ENCODE measurements at places on chromosomes 16 and 17.
A peak's percentile ranks its signal among the peaks of the same experiment; 100 is the strongest.

GRCh38 chr17:60792250-60792898 lies 114.7 kb downstream of the BCAS3 start:
- no peak for DNase-seq

DNA sequence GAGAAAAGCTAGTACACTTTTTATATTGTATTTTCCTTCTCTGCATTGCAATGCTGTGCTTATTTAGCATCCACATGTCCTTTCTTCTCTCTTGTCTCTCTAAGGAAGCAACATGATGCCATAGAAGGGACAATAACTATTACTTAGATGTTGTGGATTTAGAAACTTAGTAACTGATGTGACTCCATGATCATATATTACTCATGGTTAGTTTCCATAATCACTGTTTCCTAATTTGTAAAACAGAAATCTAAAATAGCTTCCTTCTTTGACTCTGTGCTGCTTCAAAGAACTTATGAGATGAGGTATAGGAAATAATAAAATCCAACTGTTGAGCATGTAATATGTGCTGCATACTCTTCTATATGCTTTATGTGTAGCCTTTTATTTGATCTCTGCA lies 6.6 kb upstream of the ABCA5 start:
- DNase-seq = no peak

DNA sequence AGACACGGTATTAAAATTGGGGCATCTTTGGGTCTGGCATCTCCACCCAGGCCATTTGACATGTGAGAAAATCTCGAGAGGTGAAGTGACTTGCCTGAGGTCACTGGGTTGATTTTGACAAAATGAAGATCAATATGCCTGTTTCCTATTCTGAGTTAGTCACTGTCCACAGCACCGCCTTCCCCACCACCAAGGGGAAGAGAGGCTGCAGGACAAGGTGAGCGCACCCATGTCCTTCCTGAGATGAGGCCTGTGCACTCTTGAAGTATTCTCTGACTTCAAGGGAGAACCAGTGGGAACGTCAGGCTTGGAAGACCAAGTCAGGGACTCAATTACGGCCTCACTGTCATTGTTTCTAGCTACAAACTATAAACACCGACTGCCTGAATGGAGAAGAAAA lies 49.9 kb upstream of the WSB1 start:
- no peak for DNase-seq

- no peak for DNase-seq
Measured at GRCh38 chr16:68421076-68421475, 27.2 kb downstream of the SMPD3 start.

- no peak for DNase-seq
Measured at GRCh38 chr17:35630530-35631148, 43.5 kb downstream of the AP2B1 start.

DNA sequence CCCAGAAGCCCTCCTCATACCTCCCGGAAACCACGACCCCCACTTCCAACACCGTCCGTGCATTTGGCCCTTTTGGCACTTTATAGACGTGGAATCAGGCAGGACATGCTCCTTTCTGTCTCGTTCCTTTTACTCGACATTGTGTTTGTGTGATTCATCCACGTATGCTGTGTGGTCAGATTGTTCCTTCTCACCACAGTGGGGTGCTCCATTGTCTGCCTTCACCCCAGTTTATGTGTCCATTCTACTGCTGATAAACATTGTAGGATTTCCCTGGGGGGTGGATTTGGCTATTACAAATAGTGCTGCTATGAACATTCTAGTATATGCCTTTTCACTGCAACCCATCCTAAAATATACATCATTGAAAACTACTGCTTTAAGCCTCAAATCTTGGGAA lies 28.9 kb upstream of the RPH3AL start:
- DNase-seq = no peak

DNA sequence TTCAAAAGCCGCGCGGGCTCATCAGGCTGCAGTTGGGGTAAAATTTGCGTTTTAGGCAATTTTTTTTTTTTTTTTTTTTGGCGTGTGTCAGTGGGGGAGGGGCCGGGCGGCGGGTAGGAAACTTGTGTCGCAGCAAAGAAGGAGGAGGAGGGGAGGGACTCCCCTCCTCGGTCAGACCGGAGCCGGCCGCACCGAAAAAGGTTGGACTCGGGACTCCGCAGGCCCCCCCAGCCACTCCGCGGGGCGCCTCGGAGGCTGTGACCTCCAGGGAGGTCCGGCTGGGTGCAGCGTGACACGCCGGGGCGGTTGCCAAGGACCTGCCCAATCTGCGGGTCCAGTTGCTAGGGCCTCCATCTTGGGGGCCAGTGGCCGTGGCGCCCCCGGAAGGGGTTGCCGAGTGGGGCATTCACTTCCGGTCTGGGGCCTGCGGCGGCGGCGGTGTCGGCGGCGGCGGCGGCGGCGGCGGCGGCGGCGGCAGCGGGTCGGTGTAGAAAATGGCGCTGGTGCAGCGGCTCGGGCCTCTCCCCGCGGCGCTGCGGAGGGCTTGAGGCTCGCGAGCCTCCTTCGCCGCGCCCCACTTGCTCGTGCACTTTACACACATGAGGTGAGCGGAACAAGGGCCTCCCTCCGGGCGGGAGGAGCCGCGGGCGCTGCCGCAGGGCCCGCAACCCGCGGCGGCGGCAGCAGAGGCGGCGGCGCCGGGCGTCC lies at the start of gene TNRC6A:
Gene TNRC6A, plus strand, starts transcription at position 409 of the 708 bp plus-strand sequence. Its CDS starts 191 bp downstream, at position 600.
- peak; percentile 70 for DNase-seq

- no peak for DNase-seq
Measured at GRCh38 chr16:17548825-17549224, 78.1 kb upstream of the XYLT1 start.

- DNase-seq = no peak
Measured at GRCh38 chr16:55323637-55324271, at the start of gene IRX6. TSS of gene IRX6 (plus strand) at chr16:55324203. CDS start at chr16:55325092, 889 bp downstream.

GRCh38 chr17:50465635-50466034 lies 3.0 kb downstream of the CHAD start:
- DNase-seq = no peak

- DNase-seq = no peak
Measured at GRCh38 chr17:32523827-32524552, 37.2 kb downstream of the CDK5R1 start.

DNA sequence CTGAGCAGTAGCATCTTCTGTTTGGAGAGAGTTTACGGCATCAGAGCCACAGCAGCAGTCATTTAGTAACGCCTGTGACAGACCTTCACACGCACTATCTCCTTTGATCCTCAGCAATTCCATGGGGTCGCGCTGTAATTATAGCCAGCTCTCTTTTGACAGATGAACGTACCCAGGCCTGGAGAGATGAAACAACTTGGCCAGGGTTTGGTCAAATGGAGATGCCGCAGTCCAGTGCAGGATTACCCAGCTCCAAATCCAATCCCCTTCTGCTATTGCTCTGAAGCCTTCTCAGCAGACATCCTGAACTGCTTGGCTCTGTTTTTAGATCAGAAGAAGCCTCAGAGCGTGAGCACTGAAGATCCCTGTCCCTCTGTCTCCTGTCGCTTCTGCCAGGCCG lies 83.9 kb downstream of the SOX9 start:
- no peak for DNase-seq

DNA sequence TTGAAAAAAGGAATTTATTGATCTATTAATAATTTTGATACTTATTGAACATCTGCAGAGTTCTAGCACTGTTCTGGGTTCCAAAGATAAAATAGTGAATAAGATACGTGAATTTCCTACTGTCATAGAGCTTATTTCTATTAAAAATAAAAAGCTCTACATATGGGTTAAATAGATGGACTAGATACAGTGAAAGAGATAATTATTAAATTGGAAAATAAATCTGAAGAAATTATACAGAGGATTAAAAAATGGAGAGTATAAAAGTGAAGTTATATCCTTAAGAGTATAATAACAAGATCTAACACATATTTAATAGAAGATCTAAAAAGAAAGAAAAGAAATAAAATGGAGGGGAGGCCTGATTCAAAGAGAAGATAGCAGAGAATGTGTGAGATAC lies 10.1 kb upstream of the ABCA5 start:
- DNase-seq = no peak

GRCh38 chr17:78355045-78355641 lies 4.7 kb downstream of the SOCS3 start:
- DNase-seq = no peak

DNA sequence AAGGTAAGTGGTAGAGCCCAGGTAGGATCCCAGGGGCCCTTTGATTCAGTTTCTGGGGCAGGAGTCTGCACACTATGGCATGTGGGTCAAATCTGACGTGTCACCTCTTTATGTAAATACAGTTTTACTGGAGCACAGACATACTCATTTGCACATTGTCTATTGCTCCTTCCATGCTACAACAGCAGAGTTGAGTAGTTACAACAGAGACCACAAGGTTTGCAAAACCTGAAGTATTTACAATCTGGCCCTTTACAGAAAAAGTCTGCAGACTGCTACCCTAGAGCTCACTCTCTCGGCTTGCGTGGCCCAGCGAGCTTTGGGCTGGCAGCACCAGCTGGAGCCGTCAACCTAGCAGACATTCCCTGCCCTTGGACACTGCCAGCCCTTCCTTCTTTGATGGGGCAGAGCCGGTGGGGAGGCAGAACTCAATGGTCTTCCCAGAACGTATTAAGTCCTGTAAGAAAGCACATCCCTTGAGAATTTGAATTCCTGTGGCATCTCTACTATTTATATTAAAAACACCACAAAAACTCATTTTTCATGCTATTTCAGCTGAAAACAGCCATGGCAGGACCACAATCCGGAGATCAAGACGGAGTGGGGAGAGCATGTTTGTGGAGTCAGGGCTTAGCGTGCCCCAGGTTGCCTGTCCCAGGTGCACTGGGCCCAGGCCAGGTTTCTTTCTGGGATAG lies 133.1 kb upstream of the NUDT7 start:
- DNase-seq = no peak
